ENCODE measurements at places on chromosomes 16 and 17.

GRCh38 chr16:1158456-1159324 lies 5.8 kb downstream of the CACNA1H start:
- DNase-seq = peak; percentile 53

GRCh38 chr17:35743626-35744328 lies 9.3 kb downstream of the GAS2L2 start:
- peak; percentile 31 for DNase-seq

GRCh38 chr17:81868674-81869220 lies 2.4 kb downstream of the ARHGDIA start:
- no peak for DNase-seq

DNA sequence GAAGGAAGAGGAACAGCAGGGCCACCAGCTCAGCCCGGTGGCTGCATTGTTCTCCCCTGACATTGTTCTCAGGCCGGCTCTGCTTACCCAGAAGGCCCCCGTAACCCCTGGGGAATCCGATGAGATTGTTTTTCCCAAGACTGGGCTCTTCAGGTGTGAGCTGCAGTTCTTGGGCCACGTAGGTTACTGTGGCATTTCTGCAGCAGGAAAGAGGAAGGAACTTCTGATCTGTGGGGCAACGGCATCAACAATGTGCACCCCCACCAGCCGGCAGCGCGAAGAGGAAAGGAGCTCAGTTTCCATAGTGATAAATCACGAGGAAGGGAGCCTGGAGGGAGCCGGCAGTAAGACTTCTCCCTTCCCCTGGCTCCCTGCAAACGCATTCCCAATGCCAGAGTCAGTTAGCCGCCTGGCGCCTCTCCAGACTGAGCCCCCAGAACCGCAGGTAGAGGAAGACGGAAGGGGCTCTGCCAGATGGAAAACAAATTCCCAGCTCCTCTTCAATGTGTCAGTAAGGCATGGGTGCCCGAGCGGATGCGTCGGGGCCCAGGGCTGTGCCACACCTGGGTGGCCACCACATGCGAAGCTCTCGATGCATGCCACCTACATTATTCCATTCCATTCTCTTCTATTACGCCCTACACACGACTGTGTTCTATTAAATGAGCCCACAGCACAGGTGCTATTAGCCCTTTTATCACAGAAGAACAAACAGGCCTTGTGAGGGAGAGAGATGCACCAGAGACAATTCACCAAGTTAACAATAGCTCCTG lies 21.5 kb upstream of the PECAM1 start:
- peak; percentile 38 for DNase-seq

DNA sequence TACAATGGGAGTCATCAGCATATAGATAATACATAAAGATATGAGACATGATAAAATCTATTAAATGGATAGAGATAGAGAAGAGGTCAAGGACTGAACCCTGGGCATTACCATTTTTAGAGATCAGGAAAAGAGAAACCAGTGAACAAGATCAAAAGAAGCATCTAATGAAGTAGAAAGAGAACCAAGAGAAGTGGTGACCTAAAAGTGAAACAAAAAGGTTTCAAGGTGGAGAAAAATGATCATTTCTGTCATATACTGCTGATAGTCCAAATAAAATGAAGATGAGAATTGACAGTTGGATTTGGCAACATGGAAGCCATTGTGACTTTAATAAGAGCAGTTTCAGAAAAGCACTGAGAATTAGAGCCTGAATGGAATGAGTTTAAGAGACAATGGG lies 165.1 kb downstream of the PPM1E start:
- no peak for DNase-seq

DNA sequence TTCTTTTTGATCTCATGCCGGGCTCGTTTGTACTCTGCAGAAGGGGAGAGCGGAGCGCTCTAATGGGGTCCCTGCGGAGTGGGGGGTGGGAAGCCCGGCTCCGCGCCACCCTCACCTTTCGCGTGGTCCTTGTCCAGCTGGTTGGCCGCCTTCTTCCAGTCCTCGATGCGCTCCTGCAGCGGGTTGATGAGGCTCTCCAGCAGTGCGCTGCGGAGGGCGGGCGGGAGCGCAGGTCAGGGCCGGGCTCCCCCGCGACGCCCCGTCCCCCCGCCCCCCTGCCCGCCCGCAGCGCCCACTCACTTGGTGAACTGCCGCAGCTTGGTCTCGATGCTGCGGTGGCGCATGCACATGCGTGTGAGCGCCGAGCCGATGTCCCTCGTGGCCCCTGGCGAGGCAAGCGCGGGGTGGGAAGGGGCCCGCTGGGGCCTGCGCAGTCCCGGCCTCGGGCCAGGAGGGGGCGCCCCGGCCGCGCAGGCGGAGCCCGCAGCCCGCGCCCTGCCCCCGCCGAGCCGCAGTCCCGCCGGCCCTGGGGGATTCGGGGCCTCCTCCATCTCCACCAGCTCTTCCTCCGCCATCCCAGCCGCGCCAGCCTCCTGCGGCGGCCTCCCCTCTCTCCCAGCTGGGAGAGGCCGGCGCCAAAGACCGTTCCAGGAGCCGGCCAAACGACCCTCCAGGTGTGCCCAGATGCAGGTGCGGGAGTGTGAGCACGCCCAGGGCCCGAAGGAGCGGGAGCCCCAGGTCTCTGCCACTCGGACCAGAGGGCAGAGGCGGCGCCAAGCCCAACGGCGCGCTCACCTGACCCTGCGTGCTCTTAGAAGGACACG lies 6.0 kb downstream of the MTSS2 start:
- DNase-seq = no peak

DNA sequence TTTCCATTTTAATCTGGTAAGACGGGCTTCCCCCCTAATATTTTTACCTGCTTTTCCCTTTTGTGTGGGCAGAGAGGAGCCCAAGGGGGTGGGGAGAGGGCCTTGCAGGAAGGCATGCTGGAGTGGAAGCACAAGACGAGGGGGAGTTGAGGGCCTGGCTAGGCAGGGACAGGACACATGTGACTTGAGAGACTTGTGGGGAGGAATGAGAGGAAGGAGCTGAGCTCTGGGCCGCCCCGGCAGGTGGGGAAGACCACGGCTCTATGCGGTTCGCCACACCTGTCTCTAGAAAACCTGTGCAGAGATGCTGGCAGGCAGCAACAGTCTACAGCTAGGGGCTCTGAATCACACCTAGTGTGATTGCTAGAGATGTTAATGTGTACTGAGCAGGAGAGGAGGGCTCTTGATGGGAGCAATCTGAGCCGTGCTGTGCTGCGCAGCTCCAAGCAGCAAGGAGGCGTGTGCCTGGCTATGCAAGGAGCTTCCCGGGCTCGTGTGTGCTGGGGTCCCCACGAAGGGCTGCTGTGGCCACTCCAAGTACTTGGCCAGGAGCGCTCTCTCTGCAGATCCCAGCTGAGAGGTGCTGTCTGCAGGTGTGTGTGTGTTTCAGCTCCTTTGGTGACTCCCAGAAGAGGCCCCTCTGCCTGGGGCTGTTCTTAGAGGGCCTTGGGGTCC lies 50.2 kb downstream of the PDPK1 start:
- DNase-seq = no peak

DNA sequence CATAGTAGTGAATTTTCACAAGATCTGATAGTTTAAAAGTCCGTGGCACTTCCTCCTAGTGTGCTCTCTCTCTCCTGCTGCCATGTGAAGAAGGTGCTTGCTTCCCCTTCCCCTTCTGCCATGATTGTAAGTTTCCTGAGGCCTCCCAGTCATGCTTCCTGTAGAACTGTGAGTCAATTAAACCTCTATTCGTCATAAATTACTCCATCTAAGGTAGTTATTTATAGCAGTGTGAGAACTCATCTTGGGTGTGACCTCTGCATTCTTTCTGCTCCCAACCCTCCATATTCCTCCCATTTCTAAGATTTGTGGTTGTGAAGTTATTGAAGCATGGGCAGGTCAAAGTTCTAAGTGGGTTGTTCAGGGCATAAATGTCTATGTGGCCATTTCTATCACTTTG lies 62.1 kb upstream of the ADAMTS18 start:
- DNase-seq = no peak

DNA sequence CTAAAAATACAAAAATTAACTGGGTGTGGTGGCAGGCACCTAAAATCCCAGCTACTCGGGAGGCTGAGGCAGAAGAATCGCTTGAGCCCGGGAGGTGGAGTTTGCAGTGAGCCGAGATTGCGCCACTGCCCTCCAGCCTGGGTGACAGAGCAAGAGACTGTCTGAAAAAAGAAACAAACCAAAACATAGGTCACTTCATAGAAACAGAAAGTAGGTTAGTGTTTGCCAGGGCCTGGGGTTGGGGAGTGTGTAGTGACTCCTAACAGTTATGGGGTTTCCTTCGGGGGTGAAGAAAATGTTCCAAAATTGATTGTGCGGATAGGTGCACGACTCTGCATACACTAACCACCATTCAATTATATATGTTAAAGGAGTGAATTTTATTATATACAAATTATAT lies 59.2 kb downstream of the ATP2C2 start:
- no peak for DNase-seq

GRCh38 chr17:299546-299945 lies 53.1 kb downstream of the RPH3AL start:
- DNase-seq = peak; percentile 35

- no peak for DNase-seq
Measured at GRCh38 chr16:49638673-49639610, 217.0 kb downstream of the ZNF423 start.

- DNase-seq = no peak
Measured at GRCh38 chr17:50059759-50060273, 3.9 kb downstream of the ITGA3 start.

- no peak for DNase-seq
Measured at GRCh38 chr17:49582055-49582722, 6.5 kb downstream of the NXPH3 start.

DNA sequence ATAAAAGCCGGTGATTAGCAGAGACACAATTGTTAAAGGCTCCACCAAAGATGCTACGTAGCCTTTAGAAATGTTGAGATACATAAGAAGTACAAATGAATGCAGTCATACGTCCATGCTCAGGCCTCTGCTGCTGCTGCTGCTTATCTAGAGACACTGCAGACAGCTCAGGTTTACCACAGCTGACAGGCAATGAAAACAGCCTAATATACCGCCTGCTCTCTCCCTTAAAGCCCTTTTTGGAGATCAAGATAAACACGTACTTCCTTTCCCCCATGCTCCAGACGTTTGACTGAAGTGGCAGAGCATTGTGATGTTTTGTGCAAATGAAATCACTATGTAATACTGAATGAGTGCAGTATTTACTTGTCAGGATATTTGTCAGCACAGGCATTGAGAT lies 185.3 kb downstream of the AATF start:
- DNase-seq = no peak

- no peak for DNase-seq
Measured at GRCh38 chr17:40961591-40961990, 5.2 kb downstream of the KRT39 start.

- DNase-seq = no peak
Measured at GRCh38 chr17:38899421-38899820, 26.0 kb upstream of the LASP1NB start.

DNA sequence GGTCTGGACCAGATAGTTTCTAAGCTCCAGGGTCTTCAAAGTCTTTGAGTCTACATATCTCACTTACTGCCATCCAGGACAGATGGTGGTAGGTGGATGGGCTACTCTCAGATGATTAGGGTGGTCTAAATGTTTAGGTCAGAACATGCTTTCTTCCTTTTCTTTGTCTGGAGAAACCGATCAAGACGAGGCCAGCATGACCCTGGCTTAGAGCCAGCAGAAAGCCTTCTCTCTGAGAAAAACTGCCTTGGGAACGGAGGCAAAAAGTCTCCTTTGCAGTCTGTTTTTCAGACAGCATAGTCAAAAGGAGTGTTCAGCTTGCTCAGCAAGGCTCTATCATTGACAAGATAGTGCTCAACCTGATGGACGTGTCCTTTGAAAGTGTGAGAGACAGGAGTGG lies 48.8 kb downstream of the SPACA3 start:
- no peak for DNase-seq

- DNase-seq = no peak
Measured at GRCh38 chr17:16447676-16448075, 32.3 kb downstream of the TRPV2 start.

DNA sequence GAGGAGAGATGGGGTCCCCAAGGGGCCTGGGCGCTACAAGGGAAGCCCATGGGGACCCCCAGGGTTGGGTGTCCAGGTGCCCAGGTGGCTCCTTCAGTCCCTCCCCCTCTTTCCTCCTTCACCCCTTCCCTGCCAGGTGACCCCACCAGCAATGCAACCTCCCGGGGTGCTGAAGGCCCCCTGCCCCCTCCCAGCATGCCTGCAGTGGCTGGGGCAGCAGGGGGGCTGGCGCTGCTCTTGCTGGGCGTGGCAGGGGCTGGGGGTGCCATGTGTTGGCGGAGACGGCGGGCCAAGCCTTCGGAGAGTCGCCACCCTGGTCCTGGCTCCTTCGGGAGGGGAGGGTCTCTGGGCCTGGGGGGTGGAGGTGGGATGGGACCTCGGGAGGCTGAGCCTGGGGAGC lies 4.0 kb downstream of the EFNB3 start:
- no peak for DNase-seq

DNA sequence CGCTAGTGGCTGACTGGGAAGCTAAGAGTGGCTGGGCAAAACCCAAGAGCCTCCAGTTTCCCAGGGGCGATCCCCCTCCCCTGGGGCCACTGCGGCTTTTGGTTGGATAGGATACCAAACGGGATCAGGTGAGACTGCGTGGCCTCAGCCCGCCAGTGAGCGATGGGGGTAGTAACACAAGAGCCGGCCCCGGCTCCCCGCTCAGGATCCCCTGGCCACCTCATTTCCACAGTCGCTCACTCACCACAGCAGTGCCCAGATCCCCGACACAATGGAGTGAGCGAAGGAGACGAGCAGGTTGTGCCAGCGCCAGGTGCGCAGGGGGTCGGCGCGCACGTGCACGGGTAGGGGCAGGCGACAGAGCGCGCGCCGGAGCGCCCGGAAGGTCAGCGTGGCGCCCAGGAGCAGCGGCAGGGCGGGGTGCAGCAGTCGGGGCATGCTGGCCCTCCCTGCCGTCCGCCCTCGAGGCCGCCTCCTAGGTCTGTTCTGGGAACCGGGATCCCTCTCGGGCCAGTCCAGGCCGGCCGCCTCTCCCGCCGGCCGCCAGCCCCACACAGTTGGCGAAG lies 290 bp downstream of the TLCD1 start:
- no peak for DNase-seq

- no peak for DNase-seq
Measured at GRCh38 chr17:61852857-61853256, 10.5 kb downstream of the BRIP1 start.

DNA sequence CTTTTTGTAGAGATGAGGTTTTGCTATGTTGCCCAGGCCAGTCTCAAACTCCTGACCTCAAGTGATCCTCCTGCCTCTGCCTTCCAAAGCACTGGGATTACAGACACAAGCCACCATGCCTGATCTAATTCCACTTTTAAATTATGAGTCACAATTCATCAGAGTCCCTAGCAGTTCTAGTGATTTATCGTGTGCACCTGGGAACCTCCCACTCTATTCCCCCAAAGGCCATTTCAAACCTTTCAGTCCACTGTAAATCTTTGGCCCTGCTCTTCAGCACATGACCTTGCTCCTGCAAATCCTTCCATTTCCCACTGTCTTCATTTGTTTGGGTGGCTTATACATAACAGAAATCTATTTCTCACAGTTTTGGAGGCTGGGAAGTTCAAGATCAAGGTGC lies 73.0 kb downstream of the HS3ST2 start:
- DNase-seq = no peak

- no peak for DNase-seq
Measured at GRCh38 chr16:74825016-74825415, 50.4 kb upstream of the FA2H start.

- no peak for DNase-seq
Measured at GRCh38 chr17:80397034-80397387, 18.0 kb upstream of the ENDOV start.

GRCh38 chr16:73058221-73058615 lies 10.3 kb upstream of the ZFHX3 start:
- DNase-seq = no peak

Data from mucosa of gallbladder (tissue), 1 donor.